Tongue (tissue), 3 donors: ENCODE measurements at places on chromosomes 3 and 15.

GRCh38 chr3:108036401-108036800 lies 54.4 kb downstream of the CD47 start:
- no peak for DNase-seq

GRCh38 chr3:11335056-11335608 lies 62.9 kb downstream of the ATG7 start:
- peak; percentile 81 for DNase-seq

DNA sequence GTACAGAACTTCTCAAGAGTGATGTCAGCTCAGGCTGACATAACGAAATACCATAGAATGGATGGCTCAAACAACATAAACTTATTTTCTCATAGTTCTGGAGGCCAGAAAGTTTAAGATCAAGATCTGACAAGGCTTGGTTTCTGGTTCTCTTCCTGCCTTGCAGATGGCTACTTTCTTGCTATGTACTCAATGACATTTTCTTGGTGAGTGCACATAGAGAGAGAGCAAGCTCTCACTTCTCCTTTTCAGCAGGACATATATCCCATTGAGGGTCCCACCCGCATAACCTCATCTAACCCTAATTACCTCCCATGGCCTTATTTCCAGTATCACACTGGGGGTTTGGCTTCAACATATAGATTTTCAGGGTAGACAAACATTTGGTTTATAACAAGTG lies 1072.1 kb downstream of the PLOD2 start:
- no peak for DNase-seq

DNA sequence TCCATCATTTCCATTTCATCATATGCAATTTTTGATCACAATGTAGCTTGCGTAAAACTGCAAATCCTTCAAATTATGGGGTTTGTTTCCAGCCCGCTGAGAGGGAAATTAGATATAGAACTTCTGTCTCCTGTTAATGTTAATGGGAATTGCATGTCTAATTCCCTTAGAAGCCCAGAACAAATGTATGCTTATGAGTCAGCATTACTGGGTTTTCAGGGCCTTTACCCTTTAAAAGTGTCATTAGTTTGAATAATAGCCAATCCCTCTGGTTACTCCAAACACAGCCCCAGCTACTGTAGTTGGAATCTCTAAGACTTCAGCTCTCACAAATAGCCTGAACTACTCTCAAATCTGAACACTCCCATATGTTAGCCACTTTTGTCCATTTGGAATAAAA lies 439.4 kb downstream of the C3orf38 start:
- DNase-seq: peak; percentile 8

- DNase-seq: no peak
Observed at GRCh38 chr15:59419170-59419569, 18.8 kb upstream of the FAM81A start.

GRCh38 chr15:60444289-60444912 lies 34.5 kb downstream of the ICE2 start:
- peak; percentile 46 for DNase-seq

GRCh38 chr15:46278486-46279090 lies 643.8 kb downstream of the SQOR start:
- DNase-seq: peak; percentile 66
